ENCODE measurements at places on chromosomes 7 and 10.

DNA sequence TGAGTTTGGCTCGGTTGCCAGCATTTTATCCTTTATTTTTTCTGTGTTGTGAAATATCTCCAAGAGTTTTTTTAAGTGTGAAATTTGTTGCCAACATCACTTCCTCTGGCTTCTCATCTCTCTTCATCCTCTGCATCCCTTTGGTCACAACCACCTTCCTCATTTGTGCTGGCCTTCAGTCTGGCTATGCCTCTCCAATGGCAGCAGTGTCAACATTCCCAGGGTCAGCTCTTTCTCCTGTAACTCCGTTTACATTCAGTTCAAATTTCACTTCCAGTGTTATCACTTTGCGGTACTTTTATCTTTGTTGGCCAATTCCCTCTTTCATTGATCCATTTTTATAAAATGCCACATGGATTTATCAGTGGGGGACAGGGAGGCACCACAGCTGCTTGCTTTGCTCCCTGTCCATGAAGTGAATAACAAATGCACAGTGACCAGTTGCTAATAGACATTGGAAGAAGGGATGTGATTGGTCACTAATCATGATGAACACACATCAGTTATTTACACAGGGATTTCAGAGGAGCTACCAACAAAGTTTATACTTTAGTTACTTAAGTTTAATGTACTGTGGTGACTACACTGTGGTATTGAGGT, 311.4 kb upstream of the LRGUK start:
- DNase-seq = no peak

DNA sequence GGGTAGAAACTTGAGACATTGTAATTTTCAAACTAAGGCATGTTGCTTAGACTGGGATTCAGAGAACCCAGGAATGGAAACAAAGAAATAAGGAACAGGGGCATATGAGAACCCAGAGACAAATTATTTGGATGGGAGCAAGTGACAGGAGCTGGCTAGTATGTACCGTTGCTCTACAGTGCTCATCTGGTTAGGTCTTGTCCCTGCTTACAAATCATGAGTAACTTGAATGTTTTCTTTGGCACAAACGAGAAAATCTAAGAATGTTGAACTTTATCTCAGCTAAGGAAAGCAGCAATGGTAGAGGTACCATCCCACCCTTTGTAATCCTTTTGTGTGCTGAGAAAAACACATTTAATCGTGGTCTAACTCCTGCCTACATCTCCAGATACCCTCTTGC, 116.0 kb upstream of the IMMP2L start:
- no peak for DNase-seq

DNA sequence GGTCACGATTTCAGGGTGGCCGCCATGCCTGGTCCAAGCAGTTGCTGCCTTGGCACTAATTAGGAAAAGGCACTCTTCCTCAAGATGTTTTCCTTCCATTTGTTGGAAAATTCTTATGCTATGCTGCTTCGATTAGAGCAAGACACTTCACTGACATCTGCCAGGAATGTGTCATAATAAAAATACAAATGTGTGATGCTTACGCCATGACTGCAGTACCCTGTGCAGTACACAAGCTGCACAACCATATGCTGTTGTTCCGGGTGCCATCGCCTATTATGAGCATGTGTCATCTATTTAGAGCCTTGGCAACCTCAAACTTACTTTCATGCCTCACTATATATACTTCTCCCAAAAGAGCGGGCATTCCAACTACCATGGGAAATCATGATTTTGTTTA, 14.9 kb upstream of the MPP7 start:
- no peak for DNase-seq

DNA sequence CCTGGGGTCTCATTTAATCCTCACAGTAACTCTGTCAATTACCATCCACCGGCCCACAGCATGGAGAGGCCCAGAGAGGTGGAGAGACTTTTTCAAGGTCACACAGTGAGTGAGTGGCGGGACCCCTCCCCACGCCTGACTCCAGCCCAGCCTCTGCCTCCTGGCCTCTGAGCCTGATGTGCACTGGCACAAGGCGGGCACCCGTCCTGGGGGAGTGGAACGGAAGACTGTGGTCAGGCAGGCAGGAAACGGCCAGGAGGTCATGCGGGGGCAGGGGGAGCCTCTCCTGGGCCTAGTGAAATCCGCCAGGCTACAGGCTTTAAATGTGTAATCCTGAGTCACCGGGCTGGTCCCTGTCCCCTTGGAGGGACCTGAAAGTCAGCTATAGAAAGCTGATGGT, 32.2 kb downstream of the ZCCHC24 start:
- DNase-seq = peak; percentile 48

GRCh38 chr10:112898540-112899390, 51.3 kb upstream of the TCF7L2 start:
- no peak for DNase-seq

- peak; percentile 7 for DNase-seq
These were observed 30.7 kb downstream of the FGF8 start for GRCh38 chr10:101745074-101745696.

DNA sequence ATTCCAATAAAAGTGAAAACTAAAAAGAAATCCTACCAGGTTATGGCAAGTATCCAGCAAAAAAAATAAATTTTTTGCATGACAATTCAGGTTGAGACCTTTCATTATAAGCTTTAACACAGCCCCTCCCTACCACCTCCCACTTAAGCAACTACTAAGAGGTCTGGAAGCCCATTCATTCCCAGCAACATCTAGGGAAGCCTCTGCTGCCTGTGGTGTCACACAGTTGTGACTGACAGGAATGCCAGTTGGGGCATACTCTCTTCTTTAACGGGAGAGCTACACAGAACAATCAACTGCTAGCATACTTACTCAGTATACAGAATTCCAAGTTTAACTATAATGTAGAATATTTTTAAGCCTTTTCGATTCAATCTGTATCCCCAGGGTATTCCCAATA, 27.8 kb downstream of the ABI1 start:
- no peak for DNase-seq

DNA sequence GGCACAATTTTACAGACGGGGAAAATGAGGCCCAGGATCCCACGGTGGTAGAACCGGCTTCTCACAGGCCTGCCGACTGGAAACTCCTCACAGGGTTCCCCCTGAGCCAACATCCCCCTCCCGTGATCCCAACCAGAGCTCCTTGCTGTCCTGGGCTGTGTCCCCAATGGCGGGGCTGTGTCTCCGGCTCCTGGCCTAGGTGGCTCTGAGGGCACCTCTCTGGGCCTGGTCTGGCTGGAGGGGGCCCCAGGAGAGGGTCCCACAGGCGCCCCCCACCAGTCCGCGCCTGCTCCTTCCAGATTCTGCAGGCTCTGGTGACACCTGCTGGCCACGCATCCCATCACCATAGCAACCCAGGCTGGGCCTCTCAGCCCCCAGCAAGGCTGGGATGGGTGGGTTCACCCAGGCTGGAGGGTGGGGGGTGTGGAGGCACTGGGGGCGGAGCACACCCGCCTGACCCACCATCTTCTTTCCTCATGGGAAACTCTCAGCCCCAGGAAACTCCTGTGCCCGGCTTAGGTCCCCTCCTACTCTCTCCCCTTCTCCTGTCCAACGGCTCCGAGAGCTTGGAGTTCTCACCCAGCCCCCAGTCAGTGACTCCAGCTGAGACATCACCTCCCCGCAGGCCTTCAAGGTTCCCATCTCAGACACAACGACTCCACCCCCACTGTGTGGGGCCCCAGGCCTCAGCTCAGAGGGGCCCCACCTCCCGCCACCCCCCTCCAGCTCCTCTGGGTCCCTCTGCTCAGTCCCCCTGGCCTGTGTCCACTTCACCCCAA, 27.1 kb upstream of the TNRC18 start:
- peak; percentile 46 for DNase-seq

DNA sequence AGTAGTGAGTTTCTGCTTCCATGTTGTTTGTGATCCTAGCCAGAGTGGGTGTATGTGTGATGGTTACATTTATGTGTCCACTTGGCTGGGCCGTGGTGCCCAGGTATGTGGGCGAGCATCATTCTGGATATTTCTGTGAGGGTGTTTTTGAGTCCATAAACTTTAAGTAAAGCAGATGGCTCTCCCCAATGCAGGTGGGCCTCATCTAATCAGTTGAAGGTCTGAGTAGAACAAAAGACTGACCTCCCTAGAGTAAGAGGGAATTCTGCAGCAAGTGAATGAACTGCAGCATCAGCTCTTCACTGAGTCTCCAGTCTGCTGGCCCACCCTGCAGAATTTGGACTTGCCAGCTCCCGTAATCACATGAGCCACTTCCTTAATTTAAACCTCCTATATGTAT, 571.9 kb downstream of the ACTR3B start:
- no peak for DNase-seq

DNA sequence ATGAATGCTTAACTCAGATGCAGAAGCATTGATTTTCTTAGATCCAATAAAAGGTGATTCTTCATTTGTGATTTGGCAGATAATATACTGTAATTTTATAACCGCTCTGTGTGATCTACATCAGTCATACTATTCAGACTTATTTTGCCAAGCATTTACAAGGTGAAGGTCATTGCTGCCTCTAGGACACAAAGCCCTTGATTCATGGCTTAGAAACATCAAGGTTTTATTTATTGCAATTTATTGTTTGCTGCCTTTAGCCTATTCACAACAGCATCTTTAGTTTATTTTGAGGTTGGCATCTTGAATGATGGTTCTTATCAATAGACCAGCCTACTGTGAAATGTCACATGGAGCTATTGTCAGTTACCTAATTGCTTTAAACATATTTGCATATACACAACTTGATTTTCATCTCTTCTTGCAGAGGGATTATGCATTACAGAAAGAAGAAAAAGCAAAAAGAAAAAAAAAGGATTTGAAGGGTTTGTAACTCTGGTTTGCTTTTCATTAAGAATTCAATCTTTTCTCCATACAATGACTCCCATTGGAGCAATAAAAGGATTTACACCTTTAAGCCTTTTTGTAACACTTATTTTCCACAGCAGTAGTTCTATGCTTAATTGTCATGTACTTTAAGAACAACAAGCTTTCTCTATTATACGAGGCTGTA, 1371.6 kb upstream of the CELF2 start:
- DNase-seq = no peak

DNA sequence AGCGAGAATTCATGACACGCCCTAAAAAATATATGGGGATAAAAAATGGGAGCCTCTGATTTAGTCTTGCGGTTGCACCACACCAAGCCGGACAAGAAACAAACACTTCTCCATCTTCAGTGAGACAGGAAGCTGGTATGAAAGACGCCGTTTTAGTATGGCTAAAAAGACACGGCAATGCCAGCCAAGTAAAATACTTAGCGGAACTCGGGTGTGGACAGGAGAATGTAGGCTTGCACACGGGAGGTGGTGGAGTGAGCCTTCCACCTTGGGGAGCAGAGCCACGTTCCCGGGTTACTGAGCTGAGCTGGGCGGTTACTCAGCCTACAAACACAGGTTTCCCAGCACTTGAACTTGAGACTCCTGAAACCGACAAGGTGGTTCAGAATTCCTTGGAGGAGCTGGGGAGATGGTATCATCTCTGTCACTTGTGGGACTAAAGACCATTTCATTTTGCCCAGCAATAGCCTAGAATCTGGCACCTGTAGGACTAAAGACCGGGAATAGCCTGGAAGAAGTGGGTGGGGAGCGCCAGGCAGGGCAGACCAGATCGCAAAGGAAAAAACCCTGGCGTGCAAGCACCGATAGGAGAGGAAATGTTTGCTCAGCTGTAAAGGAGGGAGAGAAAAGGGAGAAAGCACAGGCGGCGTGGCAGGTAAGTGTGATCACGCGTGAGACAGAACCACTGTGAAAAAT, 34.8 kb upstream of the SEPHS1 start:
- DNase-seq = peak; percentile 32

GRCh38 chr7:73683788-73684693, 644 bp downstream of the BUD23 start:
- DNase-seq = no peak

DNA sequence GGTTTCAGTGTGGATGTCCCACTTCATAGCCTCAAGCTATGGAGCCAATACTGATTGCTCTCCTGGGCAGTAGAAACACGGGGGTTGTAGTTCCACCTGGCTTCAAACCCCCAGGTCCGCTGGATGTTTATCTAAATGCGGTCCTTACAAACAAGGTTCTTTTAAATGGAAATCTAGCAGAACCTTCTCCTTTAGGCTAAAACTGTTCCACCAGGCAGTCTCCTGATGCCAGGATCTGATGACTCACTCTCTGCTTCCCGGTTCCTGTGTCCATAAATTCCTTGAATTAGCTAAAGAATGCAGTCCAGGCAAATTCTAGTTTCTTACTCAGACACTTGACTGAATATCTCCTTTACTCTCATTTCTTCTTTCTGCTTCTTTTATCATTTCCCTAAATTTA, 108.4 kb upstream of the FAM3C start:
- DNase-seq = no peak

- no peak for DNase-seq
These were observed 5.7 kb downstream of the ZNF92 start for GRCh38 chr7:65379318-65379717.

DNA sequence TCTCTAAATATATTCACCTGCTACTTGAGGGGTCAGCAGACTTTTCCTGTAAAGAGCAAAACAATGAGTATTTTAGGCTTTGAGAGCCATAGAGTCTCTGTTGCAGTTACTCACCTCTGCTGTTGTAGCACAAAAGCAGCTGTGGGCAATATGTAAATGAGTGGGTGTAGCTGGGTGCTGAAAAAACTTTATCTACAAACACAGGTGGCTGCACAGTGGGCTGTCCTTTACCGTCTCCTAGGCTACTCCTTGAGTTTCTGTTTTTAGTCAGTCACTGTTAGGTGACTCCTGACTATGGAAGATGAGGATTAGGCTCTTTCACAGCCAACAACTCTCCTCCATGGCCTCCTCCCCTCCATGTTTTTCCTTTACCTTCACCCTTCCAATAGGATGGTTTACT, 286.1 kb upstream of the C7orf33 start:
- DNase-seq = no peak

- DNase-seq = peak; percentile 55
These were observed 39.9 kb upstream of the FGL2 start for GRCh38 chr7:77239471-77239870.

DNA sequence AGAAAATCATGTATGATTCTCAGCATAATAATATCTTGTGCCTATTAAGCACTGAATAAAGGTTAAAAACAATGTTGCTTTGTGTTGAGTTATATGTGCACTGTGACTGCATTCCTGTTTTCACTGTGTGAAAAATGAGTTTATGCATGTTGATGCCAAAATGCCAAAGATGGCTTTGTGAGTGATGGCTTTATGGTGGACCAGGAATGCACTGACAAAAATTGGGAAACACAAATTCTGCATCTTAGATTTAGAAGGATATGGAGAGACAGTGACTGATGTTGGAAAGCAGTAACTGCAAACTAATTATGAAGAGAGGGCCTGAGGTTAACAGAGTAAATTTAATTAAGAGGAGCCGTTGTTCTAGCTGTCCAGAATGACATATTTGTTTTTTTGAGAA, 440.4 kb downstream of the KIF20B start:
- DNase-seq = no peak

DNA sequence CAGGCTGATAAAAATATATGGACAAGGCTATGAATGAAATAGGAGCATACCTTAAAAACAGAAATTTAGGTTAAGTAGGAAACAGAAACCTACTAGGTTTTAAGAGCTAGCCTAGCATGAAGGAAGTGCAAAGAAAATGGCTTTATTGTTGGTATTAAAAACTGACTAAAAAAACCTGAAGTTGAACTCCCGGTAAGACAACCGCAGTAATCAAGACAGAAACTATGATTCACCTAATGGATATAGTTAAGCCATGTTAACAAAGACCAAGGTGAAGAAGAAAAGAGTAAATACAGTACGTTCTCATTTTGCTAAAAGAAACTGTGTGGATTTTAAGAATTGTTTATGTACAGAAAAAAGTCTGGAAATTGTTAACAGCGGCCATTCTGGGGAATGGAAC, 2.5 kb downstream of the RTKN2 start:
- DNase-seq = no peak
